ENCODE measurements at places on chromosomes 13 and 19.
A peak's percentile ranks its signal among the peaks of the same experiment; 100 is the strongest.

GRCh38 chr13:68993154-68993553 lies 1114.5 kb upstream of the ATXN8OS start:
- DNase-seq = no peak

DNA sequence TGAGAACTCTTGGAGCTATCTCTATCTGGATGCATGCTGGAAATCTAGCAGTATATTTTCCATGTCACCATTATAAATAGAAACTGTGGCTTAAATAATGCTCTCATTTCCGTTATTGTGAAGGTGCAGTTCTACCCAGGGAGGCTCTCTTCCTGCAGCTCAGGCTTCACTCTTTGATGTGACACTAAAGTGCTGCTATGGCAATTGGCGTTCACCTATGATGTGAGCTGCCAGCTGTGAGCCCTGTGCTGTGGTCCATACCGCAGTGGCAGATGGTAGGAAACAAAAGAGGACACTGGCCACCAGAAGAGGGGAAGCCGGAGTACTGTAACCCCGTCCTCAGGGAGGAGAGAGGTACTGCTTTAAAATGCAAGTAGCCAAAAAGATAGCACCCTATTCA lies 40.6 kb upstream of the ZNF681 start:
- DNase-seq = no peak

DNA sequence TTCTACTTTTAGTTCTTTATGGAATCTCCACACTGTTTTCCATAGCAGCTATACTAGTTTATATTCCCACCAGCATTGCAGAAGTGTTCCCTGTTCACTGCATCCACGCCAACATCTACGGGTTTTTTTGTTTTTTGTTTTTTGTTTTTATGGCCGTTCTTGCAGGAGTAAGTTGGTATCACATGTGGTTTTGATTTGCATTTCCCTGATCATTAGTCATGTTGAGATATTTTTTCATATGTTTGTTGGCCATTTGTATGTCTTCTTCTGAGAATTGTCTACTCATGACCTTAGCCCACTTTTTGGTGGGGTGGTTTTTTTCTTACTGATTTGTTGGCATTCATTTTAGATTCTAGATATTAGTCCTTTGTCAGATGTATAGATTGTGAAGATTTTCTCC lies 89.7 kb downstream of the FRY start:
- DNase-seq = no peak

DNA sequence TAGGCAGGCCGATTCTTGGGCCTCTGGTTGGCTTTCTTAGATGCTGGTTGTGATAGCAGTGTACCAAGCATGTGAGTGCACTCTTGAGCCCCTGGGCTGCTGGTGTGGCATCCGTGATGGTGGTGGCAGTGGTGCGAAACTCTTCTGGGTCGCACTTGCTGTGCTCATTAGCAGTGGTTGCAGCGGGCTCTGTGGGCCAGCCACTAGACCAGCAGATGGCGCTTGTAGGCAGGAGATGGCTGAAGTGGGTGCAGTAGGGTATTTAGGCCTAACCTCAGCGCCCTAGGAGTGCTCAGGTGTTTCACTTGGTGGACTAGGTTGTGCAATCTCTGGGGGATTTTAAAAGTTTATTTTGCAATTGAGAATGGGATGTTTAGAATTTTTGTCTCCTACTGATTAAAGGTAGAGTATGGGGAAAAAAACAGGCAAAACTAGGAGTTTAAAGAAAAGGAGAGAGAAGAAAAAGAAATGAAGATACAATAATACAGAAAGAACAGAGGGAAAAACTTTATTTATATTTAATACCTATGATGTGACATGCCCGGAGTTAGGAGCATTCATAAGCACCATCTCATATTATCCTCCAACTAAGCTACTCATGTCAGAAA lies 4.3 kb upstream of the ZNF17 start:
- peak; percentile 39 for DNase-seq

DNA sequence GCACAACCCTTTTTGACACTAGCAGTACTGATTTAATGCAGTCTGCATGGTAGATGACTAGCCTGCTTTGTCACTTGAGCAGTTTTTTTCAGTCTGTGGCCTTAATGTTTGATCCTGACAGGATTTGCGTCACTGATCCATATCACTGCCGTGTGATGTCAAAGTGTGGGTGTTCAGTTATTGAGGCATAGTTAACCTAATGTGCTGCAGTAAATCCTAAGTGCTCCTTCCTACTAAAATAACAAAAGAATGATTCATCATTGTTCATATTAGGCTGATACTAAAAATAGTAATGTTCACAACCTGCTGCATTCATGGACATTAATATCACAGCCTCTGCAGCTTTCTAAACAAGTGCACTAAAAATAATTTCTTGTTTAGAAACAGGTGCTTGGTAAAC lies 121.9 kb upstream of the MLNR start:
- no peak for DNase-seq

DNA sequence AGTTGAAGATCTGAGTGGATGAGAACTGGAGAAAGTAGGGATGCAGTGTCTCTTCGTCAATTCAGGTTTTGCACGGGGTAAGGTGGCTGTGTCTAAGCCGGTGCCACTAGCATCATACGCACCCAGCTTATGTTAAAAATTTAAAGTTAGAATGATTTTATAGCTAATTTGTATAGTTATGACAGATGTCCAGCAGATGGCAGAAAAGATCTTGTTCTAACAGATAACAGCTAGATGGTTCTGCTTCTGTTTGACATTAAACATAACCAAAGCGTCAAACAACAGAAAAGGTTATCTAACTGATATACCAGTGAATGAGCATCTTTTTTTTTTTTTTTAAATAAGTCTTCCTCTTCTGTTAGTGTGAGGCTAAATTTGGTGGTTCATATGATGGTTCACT lies 18.8 kb upstream of the EDDM13 start:
- DNase-seq = no peak

DNA sequence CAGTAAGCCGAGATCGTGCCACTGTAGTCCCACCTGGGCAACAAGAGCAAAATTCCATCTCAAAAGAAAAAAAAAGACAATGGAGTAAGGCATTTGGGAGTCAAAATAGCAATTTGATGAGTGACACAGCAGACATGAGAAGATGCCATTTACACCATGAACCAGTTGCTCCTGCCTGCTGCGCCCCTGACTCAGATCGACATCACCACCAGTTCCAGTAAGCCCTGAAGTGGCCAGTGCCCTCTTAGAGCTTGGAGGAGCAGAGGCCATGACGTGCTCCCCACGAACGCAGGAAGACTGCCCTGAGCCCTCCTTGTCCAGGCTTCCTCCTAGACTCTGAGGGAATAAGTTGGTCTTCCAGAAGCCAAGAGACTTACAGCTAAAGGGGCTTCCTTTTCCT lies 339.2 kb downstream of the MYO16 start:
- DNase-seq = no peak

DNA sequence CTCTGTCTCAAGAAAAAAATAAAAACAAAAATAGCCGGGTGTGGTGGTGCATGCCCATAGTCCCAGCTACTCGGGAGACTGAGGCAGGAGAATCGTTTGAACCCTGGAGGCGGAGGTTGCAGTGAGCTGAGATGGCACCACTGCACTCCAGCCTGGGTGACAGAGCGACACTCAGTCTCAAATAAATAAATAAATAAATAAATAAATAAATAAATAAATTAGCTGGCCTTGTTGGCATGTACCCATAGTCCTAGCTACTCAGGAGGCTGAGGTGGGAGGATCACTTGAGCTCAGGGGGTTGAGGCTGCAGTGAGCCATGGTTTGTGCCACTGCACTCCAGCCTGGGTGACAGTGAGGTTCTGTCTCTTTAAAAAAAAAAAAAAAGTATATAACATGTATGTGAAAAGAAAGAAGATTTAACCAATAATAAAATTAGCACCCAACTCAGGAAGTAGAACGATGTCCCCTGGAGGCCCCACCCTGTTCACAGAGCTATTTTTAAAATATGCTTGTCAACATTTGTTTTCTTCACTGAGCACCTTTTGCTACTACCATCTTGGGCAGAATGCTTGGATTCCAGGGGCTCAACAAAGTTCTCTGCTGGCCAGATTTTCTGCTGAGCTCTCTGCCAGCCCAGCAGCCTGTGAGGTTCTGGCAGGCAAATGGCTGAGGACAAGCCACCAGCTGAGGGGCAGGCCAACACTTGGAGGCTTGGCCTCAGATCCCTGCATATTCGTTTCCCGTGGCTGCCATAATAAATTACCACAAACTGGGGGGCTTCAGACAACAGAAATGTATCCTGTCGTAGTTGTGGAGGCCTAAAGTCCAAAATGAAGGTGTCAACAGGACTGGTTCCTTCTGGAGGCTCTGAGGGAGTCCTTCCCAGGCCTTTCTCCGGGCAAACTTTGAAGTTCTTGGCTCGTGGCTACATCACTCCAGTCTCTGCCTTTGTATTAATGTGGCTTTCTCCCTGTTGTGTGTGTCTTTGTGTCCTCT lies 5.2 kb downstream of the SLC25A42 start:
- DNase-seq = no peak

GRCh38 chr19:39816287-39817048 lies 17.5 kb downstream of the DYRK1B start:
- DNase-seq = no peak

GRCh38 chr19:14138576-14139265 lies 2.3 kb upstream of the ASF1B start:
- DNase-seq = no peak

- no peak for DNase-seq
Observed at GRCh38 chr13:92823059-92823458, 403.5 kb upstream of the GPC6 start.

DNA sequence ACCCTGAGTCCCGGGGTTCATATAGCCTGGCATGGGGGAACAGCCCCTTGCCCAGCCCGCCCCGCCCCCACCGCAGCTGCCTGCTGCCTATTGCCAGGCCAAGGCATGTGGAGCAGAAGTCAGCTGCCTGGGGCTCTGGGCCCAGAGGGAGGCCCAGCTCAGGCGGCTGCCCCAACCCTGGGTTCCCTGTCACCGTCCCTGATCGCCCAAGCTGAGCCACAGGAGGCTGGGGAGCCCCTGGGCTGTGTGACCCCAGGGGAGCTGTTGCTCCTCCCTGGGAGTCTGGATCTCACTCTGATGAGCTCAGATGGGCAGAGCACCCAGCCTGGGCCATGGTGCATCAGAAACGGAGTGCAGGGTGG lies 1.4 kb downstream of the PLIN4 start:
- DNase-seq = no peak

DNA sequence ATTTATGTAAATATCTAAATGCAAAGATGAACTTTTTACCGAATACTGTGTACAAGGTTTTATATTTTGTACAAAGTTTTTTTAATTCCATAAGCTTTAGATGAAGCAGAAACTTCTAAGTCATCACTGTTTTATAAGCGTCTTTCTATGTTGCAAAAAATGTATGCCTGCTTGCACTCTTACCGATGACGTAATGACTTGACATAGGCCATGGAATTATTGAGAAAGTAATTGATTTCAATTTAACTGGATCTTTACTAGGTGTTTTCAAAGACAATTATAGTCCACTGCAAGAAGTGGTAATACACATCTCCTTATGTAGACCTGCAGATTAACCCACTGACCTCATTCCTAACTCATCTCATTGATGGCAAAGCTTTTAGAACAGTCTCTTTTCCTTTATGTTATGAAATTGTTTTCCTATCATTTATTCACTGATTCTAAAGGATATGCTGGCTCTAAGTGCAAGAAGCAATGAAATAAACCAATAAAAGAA lies 10.4 kb downstream of the DACH1 start:
- DNase-seq = no peak

GRCh38 chr19:14248578-14249011 lies 42.6 kb upstream of the ADGRL1 start:
- DNase-seq = no peak

DNA sequence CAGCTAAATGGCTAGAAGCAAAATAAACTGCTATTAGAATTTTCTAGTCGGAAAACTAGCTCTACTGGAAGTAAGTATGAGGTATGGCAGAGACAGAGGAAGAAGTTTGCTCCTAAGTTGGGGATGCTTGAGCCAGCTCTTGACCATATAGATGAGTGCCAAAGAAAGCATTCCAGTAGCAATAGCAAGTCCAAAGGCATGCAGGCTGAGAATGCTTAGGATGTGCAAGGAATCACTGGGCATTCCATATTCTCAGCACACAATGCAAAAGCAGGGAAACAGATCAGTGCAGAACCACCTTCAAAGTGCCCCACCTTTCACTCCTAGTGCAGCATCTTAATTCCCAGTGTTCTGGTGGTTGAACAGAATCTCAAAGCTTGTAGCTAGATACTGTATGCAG lies 32.9 kb downstream of the SERTM1 start:
- DNase-seq = no peak

- no peak for DNase-seq
Observed at GRCh38 chr19:53037101-53038097, 7.1 kb upstream of the ERVV-2 start.

Data from stimulated activated CD8-positive, alpha-beta memory T cell treated with anti-CD3 and anti-CD28 coated beads, Interleukin-7, amount 100 ng/mL, for 1 hour (primary cell).